K562 (cell line): ENCODE measurements at places on chromosomes 2 and 18. TPM values are rescaled to one million over a fixed set of nuclear protein-coding genes. Genes with fewer than 3 reads are reported as not detected.
A peak's percentile ranks its signal among the peaks of the same experiment; 100 is the strongest.

GRCh38 chr2:201938156-201938775 is 95.4 kb upstream of the FZD7 start:
- H3K36me3 ChIP-seq: no peaks in the 10 kb centered on the region
- H3K4me1 ChIP-seq: no peaks in the 10 kb centered on the region
- DNase-seq: no peak
- no peak overlapping the region for H3K4me3 ChIP-seq
- peaks cover 15% of the 10 kb centered on the region for H3K27me3 ChIP-seq

TUBA3E gene
- not detected in 2 replicates for total RNA-seq

- H3K36me3 ChIP-seq: no peaks in the 10 kb centered on the region
- no peaks in the 10 kb centered on the region for H3K27me3 ChIP-seq
- H3K4me3 ChIP-seq: no peak overlapping the region
- no peak for DNase-seq
- no peak overlapping the region for H3K27ac ChIP-seq
These were observed 172.3 kb downstream of the SMAD7 start for GRCh38 chr18:48778344-48779011.

GRCh38 chr2:219906114-219907010 is 278.9 kb downstream of the SLC4A3 start:
- no peaks in the 10 kb centered on the region for H3K27me3 ChIP-seq
- H3K36me3 ChIP-seq: no peaks in the 10 kb centered on the region
- no peaks in the 10 kb centered on the region for H3K4me1 ChIP-seq
- no peak overlapping the region for H3K4me3 ChIP-seq
- DNase-seq: no peak

MAPRE3 gene
- 26.7 and 29.8 TPM in 2 replicates for total RNA-seq

DNA sequence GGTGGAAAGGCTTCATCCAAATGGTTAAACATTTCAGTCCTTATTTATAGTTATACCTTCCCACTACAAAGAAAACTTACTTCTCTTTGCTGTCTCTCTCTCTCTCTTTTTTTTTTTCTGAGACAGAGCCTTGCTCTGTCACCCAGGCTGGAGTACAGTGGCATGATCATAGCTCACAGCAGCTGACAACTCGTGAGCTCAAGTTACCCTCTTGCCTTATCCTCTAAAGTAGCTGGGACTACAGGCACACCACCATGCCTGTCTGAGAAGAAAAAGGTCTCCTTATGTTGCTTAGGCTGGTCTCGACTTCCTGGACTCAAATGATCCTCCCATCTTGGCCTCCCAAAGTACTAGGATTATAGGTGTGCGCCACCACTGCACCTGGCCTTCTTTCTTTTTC is 32.3 kb upstream of the OLA1 start:
- H3K4me1 ChIP-seq: no peaks in the 10 kb centered on the region
- no peak overlapping the region for H3K27ac ChIP-seq
- H3K27me3 ChIP-seq: peaks cover 21% of the 10 kb centered on the region
- H3K4me3 ChIP-seq: no peak overlapping the region

APCDD1 gene
- 0.07 TPM in 1 of 2 replicates, not detected in the other for total RNA-seq

DNA sequence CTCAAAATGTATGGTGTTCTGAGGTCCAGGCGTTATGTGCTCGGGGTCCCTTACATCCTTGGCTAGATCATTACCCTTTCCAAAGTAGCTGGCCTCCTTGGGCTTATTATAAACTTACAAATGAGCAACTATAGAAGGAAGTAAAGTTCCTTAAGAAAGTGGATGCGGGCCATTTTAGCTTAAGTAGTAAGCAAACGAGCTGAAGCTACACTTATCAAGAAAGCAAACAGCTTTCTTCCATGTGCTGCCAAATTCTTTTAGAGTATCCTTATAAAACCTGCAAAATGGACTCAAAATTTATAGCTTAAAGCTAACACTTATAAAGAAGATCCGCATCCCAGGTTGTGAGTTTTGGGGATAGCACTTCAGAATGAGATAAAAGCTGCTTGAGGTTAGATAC is 75.3 kb downstream of the ACTR3 start:
- peaks cover 6% of the 10 kb centered on the region; the same call in 1 of the 3 replicates for H3K36me3 ChIP-seq
- no peak overlapping the region for H3K27ac ChIP-seq
- no peak for DNase-seq
- no peak overlapping the region for H3K4me3 ChIP-seq
- no peaks in the 10 kb centered on the region for H3K27me3 ChIP-seq
- no peaks in the 10 kb centered on the region for H3K4me1 ChIP-seq

DNA sequence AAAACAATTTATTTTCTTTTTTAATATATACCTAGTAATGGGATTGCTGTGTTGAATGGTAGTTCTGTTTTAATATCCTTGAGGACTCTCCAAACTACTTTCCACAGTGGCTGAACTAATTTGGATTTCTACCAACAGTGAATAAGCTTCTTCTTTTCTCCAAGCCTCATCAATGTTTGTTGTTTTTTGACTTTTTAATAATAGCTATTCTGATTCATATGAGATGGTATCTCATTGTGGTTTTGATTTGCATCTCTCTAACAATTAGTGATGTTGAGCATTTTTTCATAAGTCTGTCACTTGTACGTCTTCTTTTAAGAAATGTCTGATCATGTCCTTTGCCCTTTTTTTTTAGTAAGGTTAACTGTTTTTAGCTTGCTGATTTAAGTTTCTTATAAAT is 863.3 kb downstream of the CNTNAP5 start:
- H3K27me3 ChIP-seq: no peaks in the 10 kb centered on the region
- H3K4me1 ChIP-seq: no peaks in the 10 kb centered on the region
- H3K36me3 ChIP-seq: no peaks in the 10 kb centered on the region
- no peak for DNase-seq
- H3K4me3 ChIP-seq: no peak overlapping the region
- H3K27ac ChIP-seq: no peak overlapping the region

AGXT gene
- 0.18 TPM in 2 replicates for total RNA-seq

- H3K36me3 ChIP-seq: peaks cover 90% of the 10 kb centered on the region
- H3K4me3 ChIP-seq: no peak overlapping the region
- H3K27ac ChIP-seq: no peak overlapping the region
- DNase-seq: no peak
- no peaks in the 10 kb centered on the region for H3K4me1 ChIP-seq
These were observed 58.4 kb downstream of the LRPPRC start for GRCh38 chr2:43937269-43937820.

DNA sequence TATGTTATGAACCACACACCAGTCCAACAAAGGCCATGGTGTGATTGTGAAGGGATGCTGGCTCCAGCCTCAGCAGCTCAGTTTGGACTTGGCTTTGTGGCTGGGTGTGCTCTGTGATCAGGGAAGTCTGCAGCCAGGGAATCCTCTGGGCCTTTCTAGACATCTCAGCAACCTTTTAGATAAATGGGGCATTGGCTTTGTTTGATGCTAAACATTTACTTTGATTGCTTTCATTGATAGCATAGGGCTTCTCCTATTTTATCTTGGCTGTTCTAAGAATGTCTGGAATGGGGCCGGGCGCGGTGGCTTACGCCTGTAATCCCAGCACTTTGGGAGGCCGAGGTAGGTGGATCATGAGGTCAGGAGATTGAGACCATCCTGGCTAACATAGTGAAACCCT is 104.5 kb downstream of the VAPA start:
- H3K4me1 ChIP-seq: no peaks in the 10 kb centered on the region
- H3K27me3 ChIP-seq: peaks cover 40% of the 10 kb centered on the region
- no peak for DNase-seq

DNA sequence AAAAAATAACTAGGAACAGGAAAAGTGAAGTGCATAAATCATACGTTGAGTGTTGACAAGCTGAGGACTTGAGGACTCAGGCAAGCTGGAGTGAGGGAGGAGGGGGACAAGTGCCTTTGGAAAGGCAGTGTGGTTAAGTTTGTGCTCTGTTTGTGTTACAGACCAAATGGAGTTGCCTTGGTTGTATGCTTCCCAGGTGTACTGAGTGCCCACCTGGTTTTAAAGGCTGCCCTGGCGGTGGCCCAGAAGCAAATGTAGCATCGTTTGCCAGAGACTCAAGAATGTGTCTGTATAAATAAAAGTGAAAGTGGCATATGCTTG is 240.9 kb downstream of the PRKCE start:
- no peaks in the 10 kb centered on the region for H3K36me3 ChIP-seq
- H3K27me3 ChIP-seq: peaks cover 64% of the 10 kb centered on the region
- H3K27ac ChIP-seq: no peak overlapping the region
- no peak for DNase-seq
- no peak overlapping the region for H3K4me3 ChIP-seq
- H3K4me1 ChIP-seq: no peaks in the 10 kb centered on the region

GRCh38 chr2:39275016-39275415 is 31.2 kb upstream of the CDKL4 start:
- H3K4me1 ChIP-seq: no peaks in the 10 kb centered on the region
- H3K4me3 ChIP-seq: no peak overlapping the region
- peaks cover 62% of the 10 kb centered on the region for H3K36me3 ChIP-seq

- H3K4me3 ChIP-seq: no peak overlapping the region
- no peak for DNase-seq
- H3K36me3 ChIP-seq: no peaks in the 10 kb centered on the region
These were observed 334.5 kb downstream of the PIK3C3 start for GRCh38 chr18:42289526-42289925.

KCNG2 gene
- not detected in 2 replicates for total RNA-seq

- H3K4me3 ChIP-seq: no peak overlapping the region
- H3K27ac ChIP-seq: no peak overlapping the region
- no peak for DNase-seq
- H3K36me3 ChIP-seq: no peaks in the 10 kb centered on the region
These were observed 85.3 kb downstream of the CCDC178 start for GRCh38 chr18:33355263-33355662.

ZCCHC2 gene
- total RNA-seq: 8.5 and 9.2 TPM in 2 replicates

GRCh38 chr2:234845602-234846590 is 105.9 kb upstream of the SH3BP4 start:
- no peak overlapping the region for H3K4me3 ChIP-seq
- no peak for DNase-seq
- H3K27ac ChIP-seq: no peak overlapping the region
- H3K36me3 ChIP-seq: no peaks in the 10 kb centered on the region

DNA sequence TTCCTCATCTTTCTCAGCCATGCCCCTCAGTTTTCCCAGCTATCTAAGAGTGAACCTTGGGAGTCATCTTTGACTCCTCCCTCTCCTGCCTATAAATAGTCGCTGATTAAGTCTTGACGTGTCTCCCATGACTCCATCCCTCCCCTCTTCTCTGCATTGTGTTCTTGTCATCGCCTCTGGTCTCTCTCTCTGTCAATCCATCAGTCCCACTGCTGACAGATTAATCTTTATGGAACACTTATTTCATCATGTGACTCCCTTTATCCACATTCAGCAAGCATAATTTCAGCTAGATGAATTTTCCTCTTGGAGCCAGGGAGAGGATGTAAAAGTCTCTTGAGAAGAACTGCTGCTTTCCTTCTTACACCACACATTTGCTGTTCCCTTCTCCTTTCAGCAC is 9.4 kb downstream of the ADAM23 start:
- no peak for DNase-seq
- H3K27ac ChIP-seq: no peak overlapping the region
- no peaks in the 10 kb centered on the region for H3K36me3 ChIP-seq
- no peaks in the 10 kb centered on the region for H3K4me1 ChIP-seq
- no peaks in the 10 kb centered on the region for H3K27me3 ChIP-seq

GKN2 gene
- not detected in 2 replicates for total RNA-seq

GRCh38 chr18:75790796-75791195 is 363.3 kb upstream of the SMIM21 start:
- no peaks in the 10 kb centered on the region for H3K4me1 ChIP-seq
- no peaks in the 10 kb centered on the region for H3K36me3 ChIP-seq
- H3K27ac ChIP-seq: no peak overlapping the region

GRCh38 chr18:30271716-30272115 is 770.8 kb downstream of the DSC3 start:
- H3K4me3 ChIP-seq: no peak overlapping the region
- no peak for DNase-seq
- H3K36me3 ChIP-seq: no peaks in the 10 kb centered on the region
- H3K27me3 ChIP-seq: no peaks in the 10 kb centered on the region
- no peaks in the 10 kb centered on the region for H3K4me1 ChIP-seq

- no peak within 1 kb of the TSS for H3K27ac ChIP-seq
- peaks cover 4% of the 10 kb centered on the region; the same call in 1 of the 3 replicates for H3K4me1 ChIP-seq
- DNase-seq: no peak
- H3K4me3 ChIP-seq: no peak within 1 kb of the TSS
These were observed at the start of gene SLC23A3 for GRCh38 chr2:219169930-219170654. Gene SLC23A3 (minus strand): TSS chr2:219170029. CDS start chr2:219169984, 45 bp downstream.

DNA sequence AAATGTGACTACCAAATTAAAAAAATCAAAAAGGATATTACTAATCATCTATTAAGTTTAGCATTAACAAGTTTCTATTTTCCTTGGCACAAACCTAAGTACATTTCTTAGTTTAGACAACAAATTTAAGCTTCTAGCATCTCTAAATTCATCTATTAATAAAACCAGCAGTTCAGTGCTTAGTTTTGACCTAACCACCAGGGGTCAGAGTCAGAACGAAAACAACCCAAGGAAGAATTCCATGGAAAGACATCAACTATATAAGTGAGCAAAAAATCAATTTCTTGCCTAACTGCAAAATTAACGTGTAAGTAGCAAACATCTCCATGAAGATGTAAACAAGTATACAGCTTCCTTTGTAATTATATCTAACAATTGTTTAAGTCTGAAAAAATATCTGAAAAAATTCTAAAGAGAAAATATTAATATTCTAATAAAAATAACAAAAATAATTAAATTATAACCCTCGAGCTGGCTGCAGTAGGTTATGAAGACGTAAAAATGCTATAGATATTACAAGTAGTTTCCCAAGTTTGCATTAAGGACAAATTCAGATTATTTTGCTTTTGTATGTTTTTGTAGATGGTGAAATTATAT is 83.7 kb downstream of the CERKL start:
- H3K27me3 ChIP-seq: no peaks in the 10 kb centered on the region
- no peak overlapping the region for H3K27ac ChIP-seq
- no peaks in the 10 kb centered on the region for H3K4me1 ChIP-seq
- no peak overlapping the region for H3K4me3 ChIP-seq

- H3K4me3 ChIP-seq: no peak overlapping the region
- no peaks in the 10 kb centered on the region for H3K36me3 ChIP-seq
- no peak overlapping the region for H3K27ac ChIP-seq
- no peaks in the 10 kb centered on the region for H3K27me3 ChIP-seq
- no peak for DNase-seq
These were observed 29.9 kb downstream of the MTCL1 start for GRCh38 chr18:8735274-8735673.

DNA sequence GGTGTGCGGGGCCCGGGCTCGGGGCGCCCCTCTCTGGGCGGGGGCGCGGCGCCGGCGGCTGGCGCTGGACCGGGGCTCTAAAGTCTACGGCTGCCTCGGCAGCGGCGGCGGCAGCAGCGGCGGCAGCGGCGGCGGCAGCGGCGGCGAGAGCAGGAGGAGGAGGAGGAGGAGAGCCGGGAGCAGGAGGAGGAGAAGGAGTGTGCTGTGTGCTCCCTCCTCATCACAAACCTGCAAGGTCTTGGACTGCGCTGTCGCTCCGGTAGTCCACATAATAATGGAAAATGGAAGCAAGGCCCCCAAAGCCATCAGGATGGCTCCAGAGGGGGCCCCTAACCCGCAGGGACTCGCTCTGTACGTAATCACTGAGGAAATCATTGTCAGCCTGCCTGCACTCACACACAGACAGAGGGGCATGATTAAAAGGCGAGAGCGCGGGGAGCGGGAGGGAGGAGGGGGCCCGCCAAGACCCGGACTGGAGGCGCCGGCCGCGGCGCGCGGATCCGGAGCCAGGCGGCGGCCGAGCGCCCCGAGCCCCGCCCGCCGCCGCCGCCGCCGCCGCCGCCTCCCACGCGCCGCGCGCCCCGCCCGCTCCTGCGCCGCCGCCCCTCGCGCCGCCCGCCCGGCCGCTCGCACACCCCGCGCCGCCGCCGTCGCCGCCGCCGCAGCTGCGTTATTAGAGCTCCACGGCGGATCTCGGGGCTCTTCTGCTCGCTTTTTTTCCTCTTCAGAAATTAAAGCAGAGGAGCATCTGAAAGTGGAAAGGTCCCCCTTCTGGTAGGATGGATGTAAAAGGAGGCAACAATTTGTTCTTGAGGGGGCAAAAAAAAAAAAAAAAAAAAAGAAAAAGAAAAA is at the start of gene ZNF521:
ZNF521 (minus strand) TSS at position 390 of the 852 bp plus-strand sequence. CDS start 1,220 bp downstream, outside the sequence.
- no peaks in the 10 kb centered on the region for H3K36me3 ChIP-seq
- peak within 1 kb of the TSS; percentile 50 for H3K4me3 ChIP-seq
- peak within 1 kb of the TSS; percentile 19; the same call in 1 of the 3 replicates for H3K27ac ChIP-seq
- no peaks in the 10 kb centered on the region for H3K4me1 ChIP-seq
- H3K27me3 ChIP-seq: no peaks in the 10 kb centered on the region

WBP1 gene
- total RNA-seq: 21.4 and 21.5 TPM in 2 replicates
